ENCODE measurements at places on chromosomes 1 and 21. TPM values are rescaled to one million over a fixed set of nuclear protein-coding genes. Genes with fewer than 3 reads are reported as not detected.

Gene ECM1
- 1.9 TPM for total RNA-seq

Gene CCDC27
- total RNA-seq: not detected

Gene COL16A1
- total RNA-seq: 2.8 TPM

Gene CLIC6
- 0.08 TPM for total RNA-seq

Gene MROH7
- not detected for total RNA-seq

Gene TDRD5
- total RNA-seq: 0.03 TPM

Gene ZNF593OS
- not detected for total RNA-seq

Gene LCE1A
- total RNA-seq: not detected

Gene OR2G6
- not detected for total RNA-seq

Gene RNF186
- not detected for total RNA-seq

Gene DISP3
- 0.48 TPM for total RNA-seq

Gene LCA5L
- 1.3 TPM for total RNA-seq

Gene FOXD2
- total RNA-seq: 0.39 TPM

Gene LCE1E
- total RNA-seq: not detected

Gene ZNF672
- 20.1 TPM for total RNA-seq

Data from A549 treated with AZD2906 at 1 μM for 4 hours (cell line).